ENCODE measurements at places on chromosomes 1 and 21.

GRCh38 chr1:68210027-68210426, 22.3 kb downstream of the WLS start:
- DNase-seq: no peak

DNA sequence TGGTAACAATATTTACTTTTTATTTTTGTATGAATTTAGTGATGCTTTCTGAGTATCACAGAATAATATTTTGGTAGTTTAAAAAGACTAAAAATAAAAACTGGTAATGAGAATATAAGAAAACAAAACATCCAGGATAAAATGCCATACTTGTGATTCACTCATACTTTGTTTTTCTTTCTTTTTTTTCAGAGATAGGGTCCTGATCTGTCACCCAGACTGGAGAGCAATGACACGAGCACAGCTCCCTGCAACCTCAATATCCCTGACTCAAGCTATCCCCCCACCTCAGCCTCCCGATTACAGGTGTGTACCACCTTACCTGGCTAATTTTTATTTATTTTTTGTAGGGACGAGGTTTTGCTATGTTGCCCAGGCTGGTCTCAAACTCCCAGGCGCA, 64.2 kb upstream of the ADAM30 start:
- DNase-seq: no peak

DNA sequence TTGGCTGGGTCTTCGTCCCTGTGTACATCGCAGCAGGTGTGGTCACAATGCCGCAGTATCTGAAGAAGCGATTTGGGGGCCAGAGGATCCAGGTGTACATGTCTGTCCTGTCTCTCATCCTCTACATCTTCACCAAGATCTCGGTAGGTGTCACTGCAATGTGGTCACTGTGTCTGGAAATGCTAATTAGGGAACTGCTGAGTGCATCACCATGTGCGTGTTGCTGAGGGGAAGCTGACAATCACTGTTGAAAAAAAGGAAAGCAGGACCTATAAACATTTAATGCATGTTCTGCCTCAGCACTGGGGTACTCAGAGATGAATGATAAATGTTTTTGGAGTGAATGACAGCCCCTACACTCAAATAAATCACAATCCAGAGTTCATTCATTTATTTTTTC, 6.8 kb downstream of the SLC5A9 start:
- DNase-seq: no peak

GRCh38 chr1:207798847-207799246, 47.0 kb downstream of the CD46 start:
- DNase-seq: no peak

DNA sequence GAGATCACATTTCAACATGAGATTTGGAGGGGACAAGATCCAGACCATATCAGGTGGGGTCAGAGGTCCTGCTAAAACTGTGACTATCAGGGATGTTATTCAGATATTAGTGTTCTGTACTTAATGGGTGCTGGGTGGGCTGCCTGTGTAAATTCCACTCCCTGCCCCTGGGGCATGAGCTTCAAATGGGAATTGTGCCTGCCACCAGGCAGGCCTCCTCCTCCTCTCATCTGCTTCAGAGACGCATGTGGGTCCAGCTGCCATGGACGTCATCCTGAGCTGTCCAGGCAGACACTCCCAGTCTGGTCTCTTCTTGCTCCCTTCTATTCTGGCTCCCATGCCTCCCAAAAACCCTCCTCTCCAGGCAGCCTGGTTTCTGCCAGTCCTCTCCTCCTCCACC, 10.4 kb downstream of the QSOX1 start:
- DNase-seq: no peak

DNA sequence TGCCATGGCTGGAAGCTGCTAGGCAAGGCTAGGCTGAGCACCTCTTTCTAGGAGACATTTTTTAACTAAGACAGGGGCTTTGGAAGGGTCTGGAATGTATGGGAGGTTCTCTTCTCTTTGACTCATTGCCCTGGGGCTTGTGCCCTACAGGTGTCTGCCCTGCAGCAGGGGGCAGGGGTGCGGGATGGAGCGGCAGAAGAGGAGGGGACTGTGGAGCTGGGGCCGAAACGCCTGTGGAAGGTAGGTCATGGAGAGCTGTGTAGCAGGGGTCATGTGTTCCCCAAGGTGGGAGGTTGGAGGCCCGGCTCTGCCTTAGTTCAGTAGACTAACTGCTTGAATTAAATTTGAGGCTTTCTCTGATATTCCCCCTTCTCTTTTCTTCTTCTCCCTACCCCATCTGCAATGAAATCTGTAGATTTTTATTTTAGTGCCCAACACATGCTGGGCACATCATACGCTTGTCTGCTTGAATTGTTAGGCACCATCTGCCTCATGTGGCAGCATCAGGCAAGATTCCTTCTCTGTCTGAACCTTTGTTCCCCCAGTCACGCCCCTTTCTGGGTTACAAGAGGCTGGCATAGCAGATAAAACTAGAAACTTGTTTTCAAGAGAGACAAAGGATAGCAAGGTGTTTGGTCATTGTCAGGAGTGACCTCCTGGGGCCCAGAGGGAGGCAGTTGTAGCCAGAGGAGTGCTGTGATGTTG, 18.4 kb downstream of the PPFIA4 start:
- DNase-seq: no peak

DNA sequence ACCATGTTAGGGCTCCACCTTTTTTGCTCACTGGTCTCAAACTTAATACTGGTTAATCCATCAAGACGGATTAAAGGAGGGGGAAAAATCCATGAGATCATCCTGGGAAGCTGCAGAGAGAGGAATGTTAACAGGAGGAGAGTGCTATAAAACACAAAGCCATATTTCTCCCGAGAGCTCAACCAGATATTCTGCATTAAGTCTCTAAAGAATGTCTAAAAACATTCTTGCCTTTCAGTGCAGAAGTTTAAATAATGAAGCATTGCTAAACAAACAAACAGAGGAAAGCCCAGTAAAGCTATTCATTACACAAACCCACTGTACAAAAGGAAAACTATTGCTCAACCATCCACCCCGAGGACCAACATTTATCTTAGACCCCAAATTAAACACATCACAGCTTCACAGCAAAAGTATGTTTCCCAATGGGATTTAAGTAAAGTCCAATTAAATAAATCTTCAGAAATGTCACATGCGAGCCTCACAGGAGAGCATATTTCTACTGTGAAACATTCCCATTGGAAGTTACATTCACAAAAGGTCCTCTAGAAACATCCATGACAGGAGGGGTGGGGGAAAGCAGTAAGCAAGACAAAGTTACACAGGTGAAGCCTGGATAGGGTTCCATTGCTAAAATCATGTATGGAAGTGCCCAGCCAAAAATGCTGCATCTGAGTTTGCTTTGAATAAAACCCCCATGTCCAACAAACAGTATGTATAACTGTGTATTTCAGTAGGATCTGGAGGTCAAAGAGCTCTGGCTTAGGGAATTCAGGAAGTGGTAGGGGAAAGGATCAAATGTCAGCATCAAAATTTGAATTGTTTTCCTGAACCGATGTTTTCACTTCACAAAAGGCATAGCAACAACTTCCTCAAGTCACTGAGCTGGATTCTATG, 23.3 kb downstream of the DUSP10 start:
- DNase-seq: peak; percentile 64

- no peak for DNase-seq
Measured at GRCh38 chr1:10865518-10866320, 69.3 kb upstream of the CASZ1 start.

DNA sequence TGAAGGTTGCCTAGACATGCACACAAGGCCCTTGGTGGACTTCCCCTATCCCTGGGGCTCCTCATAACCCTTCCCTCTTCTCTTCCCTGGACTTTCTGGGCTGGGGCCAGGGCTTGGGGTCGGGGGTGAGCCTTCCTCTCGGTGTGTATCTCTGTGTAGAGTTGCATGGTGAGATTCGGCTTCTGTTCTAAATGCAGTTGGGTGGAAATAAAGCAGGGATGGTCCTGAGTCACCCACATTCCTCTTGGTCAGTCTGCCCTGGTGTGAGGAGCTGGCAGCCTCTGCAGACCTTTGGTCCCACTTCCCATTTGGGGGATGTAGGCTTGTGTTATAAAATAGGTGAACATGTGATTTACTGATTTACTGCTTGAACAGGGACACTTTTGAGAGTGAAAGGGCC, 38.0 kb downstream of the ADARB1 start:
- no peak for DNase-seq

GRCh38 chr1:57826535-57826934, 402.7 kb upstream of the DAB1 start:
- DNase-seq: no peak

All from HFF-Myc (cell line).